ENCODE measurements at places on chromosomes 5 and 9.

GRCh38 chr5:169777159-169777558 is 140.1 kb downstream of the DOCK2 start:
- no peak for DNase-seq

DNA sequence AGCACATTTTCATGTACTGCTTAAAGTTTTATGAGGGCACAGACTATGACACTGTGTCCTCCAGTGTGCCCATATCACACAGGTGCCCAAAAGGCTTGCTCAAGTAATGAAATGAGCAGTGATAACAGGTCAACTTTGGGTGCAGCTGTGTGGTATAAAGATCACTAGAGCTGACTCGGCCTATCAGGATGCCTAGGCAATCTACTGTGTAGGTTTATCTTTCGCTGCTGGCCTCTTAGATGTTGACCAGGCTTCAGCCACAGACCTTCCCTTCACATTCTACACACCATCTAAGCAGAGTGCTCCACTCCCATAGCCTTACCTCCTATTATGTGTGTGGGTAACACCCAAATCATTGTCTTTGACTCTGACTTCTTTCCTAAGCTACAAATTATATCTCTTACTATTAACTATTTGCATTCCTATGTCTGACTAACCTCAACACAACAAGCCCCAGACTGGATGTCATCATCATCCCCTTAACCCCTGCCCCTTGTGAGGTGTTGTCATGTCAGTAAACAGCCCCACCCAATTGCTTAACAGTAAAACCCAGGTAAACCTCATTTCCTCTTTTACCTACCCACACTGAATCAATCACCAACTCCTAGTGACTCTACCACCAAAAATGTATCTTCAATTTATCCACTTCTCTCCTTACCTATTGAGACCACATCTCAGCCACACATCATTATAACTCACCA is 2.5 kb downstream of the SREK1IP1 start:
- no peak for DNase-seq

DNA sequence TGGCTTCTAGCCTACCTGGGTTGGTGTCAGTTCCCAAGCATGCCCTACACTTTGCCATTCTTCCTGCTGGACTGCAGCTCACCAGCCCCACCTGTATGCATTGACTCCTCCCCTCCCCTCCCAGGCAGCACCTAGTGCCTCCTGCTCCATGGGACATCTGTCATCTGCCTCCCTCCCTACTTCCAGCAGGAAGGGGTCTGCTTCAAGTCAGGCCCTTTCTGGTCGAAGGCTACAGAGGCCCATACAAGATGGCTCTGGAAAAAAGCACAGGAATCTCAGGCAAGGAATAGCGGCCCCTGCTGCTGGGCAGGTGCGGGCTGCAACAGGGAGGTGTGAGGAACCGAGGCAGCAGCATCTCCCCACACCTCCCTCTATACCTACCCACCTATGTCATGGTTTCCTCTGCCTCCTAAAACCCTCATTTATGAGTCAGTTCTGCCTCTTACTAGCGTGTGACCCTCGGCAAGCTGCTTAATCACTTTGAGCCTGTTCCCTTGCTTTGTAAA is 19.7 kb downstream of the WWC1 start:
- no peak for DNase-seq

GRCh38 chr5:56685503-56686217 is 129.7 kb upstream of the MAP3K1 start:
- DNase-seq = no peak

GRCh38 chr5:135671052-135671705 is 92.4 kb upstream of the CXCL14 start:
- no peak for DNase-seq

- DNase-seq = no peak
These were observed 70.0 kb upstream of the SUSD1 start for GRCh38 chr9:112245126-112245525.

GRCh38 chr5:39486790-39487189 is 62.0 kb upstream of the DAB2 start:
- no peak for DNase-seq

GRCh38 chr5:173180331-173180730 is 36.0 kb downstream of the BNIP1 start:
- no peak for DNase-seq

Data from activated CD8-positive, alpha-beta memory T cell treated with anti-CD3 and anti-CD28 coated beads for 1 hour (primary cell).